ENCODE measurements at places on chromosomes 1 and 21. TPM values are rescaled to one million over a fixed set of nuclear protein-coding genes. Genes with fewer than 3 reads are reported as not detected.
A peak's percentile ranks its signal among the peaks of the same experiment; 100 is the strongest.

PGLYRP3 gene
- total RNA-seq = not detected

ST7L gene
- 10.5 TPM for total RNA-seq

KRTAP13-2 gene
- not detected for total RNA-seq

SERPINC1 gene
- total RNA-seq = 0.31 TPM

SLC6A17 gene
- not detected for total RNA-seq

DNA sequence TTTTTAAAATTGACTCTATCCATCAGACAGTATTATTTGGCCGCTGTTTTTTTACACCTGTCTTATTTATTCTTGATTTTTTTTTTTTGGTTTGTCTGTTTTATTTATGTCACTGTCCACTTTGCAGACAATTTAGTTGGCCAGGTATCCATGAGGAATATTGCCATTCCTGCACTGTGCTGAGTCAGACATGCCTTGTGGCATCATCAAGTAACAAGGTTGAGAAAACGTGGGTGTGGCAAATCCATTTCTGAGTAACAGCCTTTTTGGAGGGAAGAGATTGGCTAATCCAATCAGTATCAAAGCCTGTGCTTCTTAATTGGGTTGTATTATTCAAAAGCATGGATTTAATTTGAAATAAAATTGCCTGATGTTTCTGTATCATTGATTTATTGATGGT lies 463.1 kb downstream of the USP25 start:
- DNase-seq = peak; percentile 59

- DNase-seq = no peak
Measured at GRCh38 chr21:14452727-14453241, 69.8 kb upstream of the HSPA13 start.

DNA sequence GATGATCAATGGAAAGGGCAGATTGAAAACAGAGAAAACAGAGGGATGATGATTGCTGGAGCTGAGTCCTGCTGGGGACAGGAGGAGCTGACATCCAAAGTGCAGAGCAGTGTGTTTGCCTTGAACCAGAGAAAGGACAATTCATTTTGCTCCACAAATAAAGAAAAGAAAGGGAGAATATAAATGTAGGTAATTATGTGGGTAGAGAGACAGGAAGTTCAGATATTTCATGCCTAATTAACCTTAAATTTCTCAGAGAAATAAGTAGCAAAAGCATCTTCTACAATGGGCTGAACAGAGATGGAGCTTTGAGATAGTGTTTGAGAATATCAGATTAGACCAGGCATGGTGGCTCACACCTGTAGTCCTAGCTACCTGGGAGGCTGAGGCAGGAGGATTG lies 93.2 kb downstream of the TNFSF18 start:
- no peak for DNase-seq

- DNase-seq = no peak
Measured at GRCh38 chr1:221869779-221870178, 127.9 kb upstream of the DUSP10 start.

DNA sequence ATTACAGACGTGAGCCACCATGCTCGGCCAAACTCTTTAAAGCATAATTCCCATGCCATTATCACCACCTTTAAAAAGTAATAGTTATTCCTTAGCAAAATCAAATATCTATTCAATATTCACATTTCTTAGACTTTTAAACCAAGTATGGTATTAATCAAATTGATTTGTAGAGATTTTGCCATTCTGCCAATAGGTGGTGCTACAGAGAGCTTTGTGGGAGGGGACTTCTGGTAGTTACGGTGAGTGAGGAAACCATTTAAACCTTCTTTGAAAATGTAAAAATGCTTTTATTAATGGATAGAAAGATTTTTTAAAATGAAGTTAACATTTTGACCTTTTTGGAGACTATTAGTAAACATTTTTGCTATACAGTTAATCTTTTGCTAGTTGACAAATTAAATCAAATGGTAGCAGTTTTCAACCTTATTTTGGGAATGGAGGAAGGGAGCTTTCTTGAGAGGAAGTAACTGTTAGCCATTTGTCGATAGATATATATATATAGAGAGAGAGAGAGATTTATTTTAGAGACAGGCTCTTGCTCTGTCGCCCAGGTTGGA lies 19.3 kb downstream of the IARS2 start:
- no peak for DNase-seq

- no peak for DNase-seq
Measured at GRCh38 chr1:181089017-181089675, 646 bp downstream of the IER5 start.

DNA sequence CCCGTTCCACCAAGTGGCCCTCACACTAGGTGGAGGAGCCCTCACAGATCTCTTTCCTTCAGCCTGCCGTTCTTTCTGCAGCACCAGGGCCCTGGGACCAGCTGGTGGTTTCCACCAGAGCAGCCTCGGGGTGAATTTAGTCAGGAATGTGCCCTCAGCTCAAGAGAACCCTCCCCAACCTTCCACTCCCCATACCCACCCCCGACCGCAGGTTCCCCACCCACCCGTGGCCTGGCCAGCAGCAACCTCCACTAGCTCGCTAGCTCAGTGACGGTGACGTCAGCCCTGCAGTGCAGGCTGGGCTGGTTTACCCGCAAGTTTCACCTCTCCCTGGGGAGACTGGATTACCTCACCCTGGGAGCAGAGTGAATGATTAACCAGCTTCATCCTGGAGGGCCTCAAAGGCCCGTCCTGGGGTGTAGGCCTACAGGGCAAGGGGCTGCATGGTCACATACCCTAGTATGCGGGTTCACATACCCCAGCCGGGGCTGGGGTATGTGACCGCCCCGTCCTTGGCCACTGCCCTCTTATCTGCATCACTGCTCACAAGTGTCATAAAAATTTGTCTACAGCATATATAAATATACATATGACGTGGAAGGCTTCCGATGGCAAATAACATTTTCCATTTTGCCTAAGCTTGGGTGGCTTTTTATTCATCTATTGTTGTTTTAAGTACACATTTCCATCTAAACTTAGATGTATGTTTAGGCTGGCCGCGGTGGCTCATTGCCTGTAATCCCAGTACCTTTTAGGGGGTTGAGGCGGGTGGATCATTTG lies 24.5 kb downstream of the ELF3 start:
- peak; percentile 83 for DNase-seq

DNA sequence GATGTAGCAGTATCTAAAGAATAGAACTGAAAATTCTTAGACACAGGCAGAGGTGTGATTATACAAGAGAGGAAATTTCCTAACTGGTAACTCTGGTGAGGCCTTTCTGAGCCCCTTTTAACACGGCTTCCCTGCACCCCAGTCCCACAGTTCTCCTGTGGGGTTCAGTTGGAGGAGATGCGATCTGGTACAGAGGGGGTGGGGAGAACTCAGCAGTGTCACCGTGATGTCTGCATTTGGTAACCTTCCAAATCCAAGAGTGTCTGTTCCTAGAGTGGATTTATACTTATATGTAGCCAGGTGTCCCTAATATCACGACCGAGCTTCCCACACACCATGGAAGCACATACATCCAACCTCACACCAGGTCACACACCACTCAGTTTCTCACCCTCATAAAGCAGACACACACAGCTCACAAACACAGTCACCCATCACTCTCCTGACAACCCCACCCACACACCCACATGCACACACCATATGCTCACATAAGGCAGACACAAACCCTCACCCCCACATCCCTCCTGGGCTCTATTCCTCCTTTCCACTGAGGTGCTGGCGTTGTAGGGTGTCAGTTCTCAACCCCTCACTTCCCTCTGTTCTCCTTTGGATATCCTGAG lies 48.5 kb downstream of the RHBG start:
- no peak for DNase-seq

- no peak for DNase-seq
Measured at GRCh38 chr1:175839779-175840669, 96.6 kb upstream of the TNR start.
